Mucosa of descending colon (tissue), 3 donors: ENCODE measurements at places on chromosomes 11 and 22. TPM values are rescaled to one million over a fixed set of nuclear protein-coding genes. Genes with fewer than 3 reads are reported as not detected.

ELFN2 gene
- total RNA-seq = 0.54 TPM

- DNase-seq = peak; percentile 58
These were observed 24.0 kb downstream of the SLC43A1 start for GRCh38 chr11:57491371-57492061.

- no peak for DNase-seq
These were observed 97.3 kb downstream of the PDHX start for GRCh38 chr11:35013514-35014233.

KRTAP5-2 gene
- not detected for total RNA-seq

GRCh38 chr11:33953289-33953688, 61.4 kb upstream of the LMO2 start:
- no peak for DNase-seq

DNA sequence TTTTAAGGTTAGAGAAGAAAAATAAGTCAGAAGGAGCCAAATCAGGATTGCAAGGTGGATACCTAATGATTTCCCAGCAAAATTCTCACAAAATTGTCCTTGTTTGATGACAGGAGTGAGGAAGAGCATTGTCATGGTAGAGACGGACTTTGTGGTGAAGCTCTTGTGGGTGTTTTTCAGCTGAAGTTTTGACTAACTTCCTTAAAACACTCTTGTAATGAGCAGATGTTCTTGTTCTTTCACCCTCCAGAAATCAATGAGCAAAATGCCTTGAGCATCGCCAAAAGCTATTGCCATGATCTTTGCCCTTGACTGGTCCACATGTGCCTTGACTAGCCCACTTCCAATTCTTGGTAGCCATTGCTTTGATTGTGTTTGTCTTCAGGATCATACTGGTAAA, 20.0 kb downstream of the CALCB start:
- DNase-seq = no peak

NRGN gene
- total RNA-seq = 1.7 TPM

DNA sequence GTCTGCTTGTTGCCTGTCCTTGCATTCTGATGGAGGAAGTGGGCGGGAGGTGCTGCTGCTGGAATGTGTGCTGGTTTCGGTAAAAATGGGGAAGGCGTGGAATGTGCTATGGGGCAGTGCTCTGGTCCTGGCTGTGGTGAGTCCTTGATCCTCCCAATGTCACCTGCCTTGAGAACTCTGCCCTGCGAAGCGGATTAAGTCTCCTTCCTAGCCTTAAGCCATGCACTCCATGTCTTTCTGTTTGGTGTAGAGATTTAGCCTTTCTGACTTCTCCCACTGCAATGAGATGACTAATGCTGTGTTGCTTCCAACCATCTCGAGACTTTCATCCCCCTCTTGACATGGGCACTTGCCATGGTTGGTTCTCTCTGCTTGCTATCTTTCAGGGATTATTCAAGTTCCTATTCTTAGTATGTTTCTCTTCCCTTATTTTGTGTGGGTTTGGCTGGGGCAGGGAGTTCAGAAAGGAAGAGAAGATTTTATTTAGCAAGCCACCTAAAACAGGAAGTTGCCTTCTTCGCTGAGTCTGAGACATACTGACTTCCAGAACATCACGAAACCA, 687.9 kb downstream of the NTM start:
- peak; percentile 14 for DNase-seq

- DNase-seq = no peak
These were observed 266.5 kb upstream of the MTNR1B start for GRCh38 chr11:92702805-92703448.

- peak; percentile 77 for DNase-seq
These were observed 15.3 kb upstream of the MICAL2 start for GRCh38 chr11:12094872-12095800.

DNA sequence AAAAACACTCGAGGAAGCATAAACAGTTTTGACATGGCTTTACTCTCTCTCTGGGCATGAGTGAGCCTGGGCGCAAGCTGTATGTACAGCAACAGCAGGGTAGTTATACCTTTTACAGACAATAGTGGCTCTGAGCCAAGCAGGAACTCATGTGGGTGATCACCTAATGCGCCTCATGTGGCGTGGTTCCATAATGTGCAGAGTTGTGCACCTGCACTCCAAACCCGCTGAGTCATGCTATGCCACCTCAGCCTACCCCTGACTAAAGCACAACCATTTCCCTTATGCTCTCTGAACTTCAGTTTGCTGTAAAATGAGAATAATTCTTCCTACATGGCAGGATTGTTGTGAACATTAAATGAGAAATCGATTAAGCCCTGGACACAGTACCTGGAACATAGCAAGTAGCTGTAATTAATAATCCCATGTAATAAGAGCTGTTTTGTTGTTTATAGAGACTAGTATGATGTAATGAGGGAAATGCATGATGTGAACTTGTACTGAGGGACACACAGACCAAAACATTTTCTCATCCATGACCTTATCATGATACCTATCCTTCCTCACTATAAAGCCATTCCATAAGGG, 71.6 kb downstream of the CCDC34 start:
- DNase-seq = peak; percentile 66

GAS2 gene
- total RNA-seq = 2.5 TPM
